ENCODE measurements at places on chromosomes 1 and 21.

DNA sequence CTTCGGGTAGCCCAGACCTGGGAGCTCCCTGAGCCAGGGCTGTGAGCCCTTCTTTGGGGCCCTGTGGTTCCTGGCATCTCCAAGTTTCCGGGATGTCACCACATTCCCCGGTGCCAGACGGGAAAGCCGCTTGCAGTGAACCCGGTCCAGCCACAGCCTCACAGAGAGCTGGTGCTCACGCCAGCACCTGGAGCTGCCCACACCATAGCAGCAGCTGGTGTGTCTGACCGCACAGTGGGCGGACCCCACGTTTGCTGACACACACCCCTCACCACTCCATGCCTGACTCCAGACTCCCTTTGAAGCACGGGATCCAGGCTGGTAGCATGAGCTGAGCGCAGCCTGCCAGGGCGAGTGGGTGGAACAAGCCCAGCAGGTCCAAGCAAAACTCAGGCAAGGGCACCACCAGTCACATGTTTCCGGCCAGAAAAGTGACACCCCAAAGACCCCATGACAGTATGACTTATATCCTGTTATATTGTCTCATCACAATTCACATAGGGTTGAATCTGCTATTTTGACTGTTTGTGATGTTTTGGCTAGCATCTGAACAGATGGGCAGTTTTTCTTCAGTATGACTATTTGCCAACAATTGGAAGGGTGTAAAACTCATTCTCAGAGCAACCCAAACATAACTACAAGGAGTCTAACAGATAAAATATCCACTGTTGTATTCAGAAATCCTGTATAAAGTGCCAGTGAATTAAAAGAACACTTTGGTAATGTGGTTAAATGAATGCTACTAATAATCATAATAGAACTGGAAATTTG lies 285.4 kb downstream of the SMYD3 start:
- no peak for DNase-seq

DNA sequence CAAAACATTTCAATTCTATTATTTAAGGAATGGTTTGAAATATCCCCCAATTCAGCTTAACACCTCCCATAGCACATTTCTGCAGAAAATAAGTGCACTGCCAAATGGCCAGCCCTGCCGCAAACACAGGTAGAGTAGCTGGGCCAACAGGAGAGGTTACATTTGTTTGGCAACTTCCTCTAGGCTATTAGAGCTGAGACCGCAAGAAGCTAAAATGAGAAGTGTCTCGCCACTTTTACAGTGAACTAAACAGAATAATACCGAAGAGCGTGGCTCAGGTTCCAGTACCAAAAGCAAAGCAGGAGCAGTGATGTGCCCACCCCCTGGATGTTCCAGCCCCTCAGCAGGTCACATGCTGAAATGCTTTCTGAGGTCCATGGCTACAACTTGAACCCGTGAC lies 154.5 kb upstream of the PKN2 start:
- no peak for DNase-seq

DNA sequence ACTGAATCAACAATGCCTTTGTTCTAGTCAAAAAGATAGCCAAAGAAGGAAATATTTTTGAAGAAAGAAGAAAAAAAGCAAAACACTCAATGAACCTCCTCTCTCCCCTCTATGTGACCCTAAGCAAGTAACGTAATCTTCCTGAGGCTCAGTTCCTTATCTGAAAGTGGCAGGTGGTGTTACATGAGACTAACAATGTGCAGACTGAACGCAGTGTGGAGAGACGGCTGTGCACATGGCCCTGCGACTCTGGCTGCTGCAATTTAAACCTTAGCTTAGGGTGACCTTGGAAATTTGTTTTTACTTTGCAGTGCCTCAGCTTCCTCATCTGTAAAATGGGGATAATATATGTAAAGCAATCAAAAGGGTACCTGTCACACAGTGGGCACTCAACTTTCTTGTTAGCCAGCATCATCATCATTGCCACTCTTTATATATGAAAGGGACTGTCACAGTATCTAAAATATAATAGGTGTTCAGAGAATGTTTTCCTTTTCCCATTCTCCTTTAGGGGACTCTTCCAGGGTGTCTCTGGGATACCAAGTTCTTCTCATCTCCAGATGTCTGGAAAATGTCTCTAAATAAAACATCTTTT lies 100.1 kb upstream of the JUN start:
- no peak for DNase-seq

DNA sequence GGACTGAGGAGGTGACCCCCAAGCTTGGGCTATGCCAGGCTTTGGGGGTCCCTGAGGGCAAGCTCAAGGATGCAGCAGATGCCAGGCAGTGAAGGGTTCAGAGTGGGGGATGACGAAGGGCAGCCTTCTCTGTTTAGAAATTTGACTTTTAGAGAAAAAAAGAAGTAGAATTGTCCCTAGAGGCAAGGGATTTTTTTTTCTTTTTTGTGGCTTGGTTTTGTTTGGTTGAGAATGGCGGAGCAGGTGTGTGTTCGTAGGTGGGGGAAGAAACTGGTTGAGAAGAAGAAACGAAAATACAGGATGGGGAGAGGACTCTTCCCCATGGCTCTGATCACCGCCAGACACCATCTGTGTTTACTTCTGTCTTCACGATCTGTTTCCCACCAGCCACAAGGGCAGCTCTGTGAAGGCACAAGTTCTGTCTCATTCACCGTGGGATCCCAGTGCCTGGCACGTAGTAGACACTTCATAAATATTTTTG lies 8.2 kb downstream of the PLA2G5 start:
- no peak for DNase-seq

DNA sequence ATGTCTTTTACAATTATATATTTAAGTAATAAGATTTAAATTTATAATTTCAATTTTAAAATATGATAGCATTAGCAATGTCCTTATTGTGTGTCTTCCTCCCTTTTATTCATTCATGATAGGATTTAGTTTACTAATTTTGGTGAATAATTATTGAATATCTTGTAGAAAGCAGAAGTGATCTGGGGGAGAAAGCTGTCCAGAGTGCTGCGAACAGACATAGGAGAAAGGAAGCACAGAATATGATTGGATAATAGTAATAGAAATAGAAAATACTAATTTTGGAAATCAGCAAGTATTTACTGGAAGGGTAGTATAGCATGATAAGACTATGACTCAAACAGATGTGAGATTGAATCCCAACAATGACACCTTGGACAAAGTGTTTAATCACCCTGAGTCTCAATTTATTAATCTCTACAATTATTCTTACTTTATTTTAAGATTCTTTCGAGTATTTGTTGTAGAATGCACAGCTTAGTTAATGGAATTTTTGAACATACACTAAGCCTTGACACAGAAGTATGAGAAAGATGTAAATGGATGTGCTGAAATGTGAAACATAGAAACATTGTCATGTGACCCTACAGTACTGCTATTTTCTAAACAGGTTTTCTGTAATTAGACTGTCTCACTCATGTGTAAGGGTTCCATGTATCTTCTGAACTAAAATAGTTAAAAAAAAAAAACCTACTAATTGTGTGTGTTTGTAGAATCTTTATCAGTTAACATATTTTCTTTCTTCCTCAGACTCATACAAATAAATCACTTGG lies 7.9 kb downstream of the SH3GLB1 start:
- DNase-seq = no peak

DNA sequence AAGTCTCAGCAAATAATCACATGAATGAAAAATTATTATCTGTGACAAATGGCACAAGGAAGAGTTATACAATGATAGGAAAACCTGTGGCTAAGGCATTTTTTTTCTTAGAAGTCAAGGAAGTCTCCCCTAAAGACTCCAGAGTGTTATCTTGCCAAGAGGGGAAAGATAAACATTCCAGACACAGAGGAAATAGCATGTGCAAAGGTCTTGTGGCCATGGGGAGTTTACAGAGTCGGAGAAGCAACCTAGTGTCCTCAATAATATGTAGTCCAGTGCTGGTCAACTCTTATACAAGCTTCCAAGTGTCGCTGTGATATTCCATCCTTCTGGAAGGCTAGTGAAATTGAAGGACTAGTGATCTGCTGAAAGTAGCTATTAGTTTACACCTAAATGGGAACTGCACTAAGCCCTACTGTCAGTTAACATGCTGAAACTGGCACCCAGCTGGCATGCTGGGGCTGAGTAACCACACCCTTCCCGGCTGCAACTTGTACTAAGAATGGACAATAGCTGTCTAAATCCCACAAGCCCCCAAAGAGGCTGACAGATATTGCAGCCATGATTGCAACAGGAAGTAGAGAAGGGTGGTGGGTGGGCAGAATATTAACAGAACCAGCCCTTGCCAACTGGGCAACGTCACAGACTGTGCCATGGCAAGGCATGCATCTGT lies 11.5 kb upstream of the ATP1B1 start:
- DNase-seq = no peak

- DNase-seq = no peak
Observed at GRCh38 chr1:100578201-100578600, 40.3 kb downstream of the GPR88 start.

- DNase-seq = no peak
Observed at GRCh38 chr1:165287781-165288180, 68.7 kb downstream of the LMX1A start.

All from H54 (cell line).